ENCODE measurements at places on chromosomes 6 and 20.

DNA sequence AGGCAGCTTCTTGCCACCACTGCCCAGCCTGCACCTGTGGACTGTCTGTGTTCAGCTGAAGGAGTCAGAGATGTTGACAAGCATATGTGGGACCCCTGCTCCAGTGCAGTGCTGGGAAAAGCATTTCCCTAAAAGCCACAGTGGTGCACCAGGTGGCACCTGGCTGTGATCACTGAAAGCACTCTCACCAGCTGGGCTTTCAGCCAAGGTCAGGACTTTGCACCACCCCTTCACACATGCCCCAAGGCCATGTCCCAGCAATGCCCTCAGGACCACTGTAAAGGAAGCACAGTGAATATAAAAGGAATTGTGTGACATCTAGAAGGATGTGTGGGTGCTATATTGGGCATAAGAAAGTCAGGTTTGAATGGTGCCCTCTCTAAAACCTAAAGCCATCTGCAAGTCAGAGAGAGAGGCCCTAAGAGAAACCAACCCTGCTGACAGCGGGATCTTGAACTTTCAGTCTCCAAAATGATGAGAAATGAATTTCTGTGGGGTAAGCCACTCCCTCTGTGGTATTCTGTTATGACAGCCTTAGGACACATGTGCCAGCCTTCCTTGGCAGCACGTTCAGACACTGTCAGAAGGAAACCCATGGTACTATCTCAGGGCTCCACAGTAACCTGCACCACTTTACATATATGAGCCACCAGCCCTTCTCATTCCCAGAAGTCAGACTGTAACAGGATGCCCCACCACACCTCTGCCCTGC is 30.7 kb downstream of the CBLN4 start:
- DNase-seq, result no peak

GRCh38 chr6:158571826-158572652 is 12.1 kb downstream of the TMEM181 start:
- DNase-seq, result no peak

- DNase-seq, result no peak
Observed at GRCh38 chr6:90485635-90486277, 101.1 kb downstream of the MAP3K7 start.

GRCh38 chr6:125587666-125588632 is 161.5 kb upstream of the HEY2 start:
- no peak for DNase-seq

- no peak for DNase-seq
Observed at GRCh38 chr6:151765444-151765886, 42.0 kb upstream of the ESR1 start.

- DNase-seq, result no peak
Observed at GRCh38 chr20:56762401-56762800, 133.3 kb downstream of the TFAP2C start.

GRCh38 chr6:97422171-97422570 is 139.2 kb upstream of the MMS22L start:
- DNase-seq, result no peak

GRCh38 chr20:37354210-37355195 is 8.6 kb downstream of the SRC start:
- DNase-seq, result no peak

DNA sequence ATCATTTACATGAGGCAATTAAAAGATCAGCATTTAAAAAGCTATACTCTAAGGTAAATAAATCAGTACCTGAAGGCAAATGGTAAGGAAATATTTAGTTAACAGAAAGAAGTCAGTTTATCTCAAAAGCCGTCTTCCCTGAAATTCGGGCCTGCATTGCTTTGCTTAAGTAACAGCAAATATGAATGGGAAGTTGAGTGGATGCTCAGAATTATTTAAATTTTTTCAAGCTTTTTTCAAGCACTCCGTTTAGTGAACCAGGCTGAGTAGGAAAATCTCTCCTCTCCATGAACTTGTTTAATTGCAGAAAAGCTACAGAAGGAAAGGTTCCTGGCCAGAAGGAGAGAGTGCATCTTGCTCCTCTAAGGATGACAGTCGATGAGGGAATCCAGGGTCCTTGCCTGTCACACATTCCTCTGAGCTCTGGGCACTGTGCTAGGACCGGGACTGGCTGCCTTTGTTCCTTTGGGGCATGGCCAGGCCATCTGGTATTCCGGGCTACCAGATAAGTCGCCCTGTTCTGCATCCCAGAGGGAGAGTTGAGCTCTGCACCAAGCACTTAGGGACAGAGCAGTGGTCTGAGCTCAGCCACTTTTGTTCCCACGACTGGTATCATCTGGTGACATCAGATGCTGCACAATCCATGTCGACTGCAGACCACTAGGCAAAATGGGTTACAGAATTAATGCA is 77.6 kb downstream of the RIN2 start:
- no peak for DNase-seq

DNA sequence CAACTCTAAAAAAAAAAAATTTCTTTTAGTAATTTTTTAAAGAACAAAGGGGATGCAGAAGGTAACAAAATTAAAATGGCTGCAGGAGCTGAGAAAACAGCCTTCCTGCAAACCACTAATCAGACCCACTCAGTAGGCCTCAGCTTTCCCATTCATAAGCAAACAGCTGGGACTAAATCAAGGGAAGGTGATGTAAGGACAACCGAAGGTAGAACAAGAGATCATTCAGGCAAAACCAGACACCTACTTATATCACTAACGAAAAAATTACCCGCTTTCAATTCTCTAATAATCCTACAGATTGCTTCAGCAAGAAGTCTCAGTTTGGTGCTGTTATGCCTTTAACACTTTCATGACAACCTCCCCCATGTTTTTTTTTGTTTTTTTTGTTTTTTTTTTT is 124.0 kb downstream of the ZMYND8 start:
- DNase-seq, result no peak

DNA sequence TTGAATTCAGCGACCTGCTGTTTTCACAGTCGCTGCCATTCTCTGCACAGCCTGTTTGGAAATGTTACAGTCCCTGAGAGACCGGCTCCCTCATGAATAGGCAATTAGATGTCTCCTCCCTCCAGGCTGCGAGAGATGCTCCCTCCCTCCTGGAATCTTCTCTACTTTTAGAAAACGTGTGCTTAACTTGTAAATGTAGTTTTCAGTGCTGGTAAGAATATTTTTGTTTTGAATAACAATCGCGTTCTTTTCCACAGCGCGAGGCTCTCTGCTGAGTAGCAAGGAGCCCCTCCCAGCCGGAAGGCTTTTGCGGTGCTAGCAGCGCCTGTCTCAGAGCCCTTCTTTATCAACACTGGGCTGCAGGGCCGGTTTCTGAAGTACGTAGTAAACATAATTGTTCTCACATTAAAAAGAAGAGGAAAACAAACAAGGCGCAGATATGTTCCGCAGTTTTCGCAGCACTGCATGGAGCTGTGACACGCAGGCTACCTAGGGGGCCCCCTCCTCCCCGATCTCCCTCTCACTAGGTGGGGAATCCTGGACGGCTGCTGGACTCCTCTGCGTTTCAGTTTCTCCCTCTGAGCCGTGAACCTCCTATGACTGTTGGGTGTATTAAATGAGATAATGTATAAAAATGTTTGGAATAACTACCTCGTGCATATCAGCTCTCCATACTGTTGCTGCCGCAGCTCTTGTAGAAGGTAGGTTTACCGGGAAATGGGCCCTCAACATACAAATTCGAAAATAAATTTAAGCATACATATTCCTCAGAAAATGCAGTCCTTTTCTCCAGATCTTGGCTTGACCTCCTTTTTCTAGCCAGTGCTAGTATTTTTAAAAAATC is 79.0 kb upstream of the SPACA1 start:
- DNase-seq, result no peak

DNA sequence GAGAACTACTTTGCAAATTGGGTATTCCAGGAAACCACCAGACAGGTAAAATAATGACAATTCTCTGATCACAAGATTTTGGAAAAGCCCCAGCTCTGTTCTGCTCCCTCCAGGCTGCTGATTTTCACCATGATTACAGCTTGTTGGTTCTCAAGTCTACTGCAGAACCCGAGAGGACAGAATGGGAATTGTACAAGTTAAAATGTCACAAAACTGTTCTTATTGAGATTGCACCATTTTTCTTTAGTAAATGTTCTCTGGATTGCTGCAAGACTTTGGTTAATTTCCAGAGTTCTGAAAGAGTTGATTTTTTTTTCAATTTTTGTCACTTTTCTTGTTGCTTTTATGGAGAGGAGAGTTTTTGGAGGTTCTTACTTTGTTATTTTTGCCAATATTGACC is 27.1 kb upstream of the HLA-DOA start:
- no peak for DNase-seq

- no peak for DNase-seq
Observed at GRCh38 chr6:122683989-122684651, 73.9 kb downstream of the PKIB start.

- DNase-seq, result no peak
Observed at GRCh38 chr6:67252663-67253062, 1382.4 kb upstream of the ADGRB3 start.

DNA sequence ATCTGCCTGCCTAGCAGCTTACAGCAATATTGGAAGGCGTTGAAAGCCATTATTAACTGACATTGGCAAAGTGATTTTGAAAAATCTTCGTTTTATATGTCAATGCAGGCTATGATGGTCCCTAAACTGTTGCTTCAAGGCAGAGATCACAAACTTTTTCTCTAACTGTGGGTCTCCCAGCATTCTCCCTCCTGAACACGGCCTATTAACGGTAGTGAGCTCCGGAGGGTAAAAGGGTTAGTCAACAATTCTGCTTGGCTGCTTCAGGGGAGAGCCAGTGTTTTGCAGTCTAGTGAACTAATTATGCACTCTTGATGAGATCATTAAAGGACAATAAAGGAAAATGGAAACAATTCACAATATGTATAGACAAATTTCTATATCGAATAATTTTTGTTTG is 261.8 kb upstream of the QKI start:
- DNase-seq, result no peak

GRCh38 chr6:5730585-5731263 is 276.0 kb downstream of the NRN1 start:
- DNase-seq, result no peak

DNA sequence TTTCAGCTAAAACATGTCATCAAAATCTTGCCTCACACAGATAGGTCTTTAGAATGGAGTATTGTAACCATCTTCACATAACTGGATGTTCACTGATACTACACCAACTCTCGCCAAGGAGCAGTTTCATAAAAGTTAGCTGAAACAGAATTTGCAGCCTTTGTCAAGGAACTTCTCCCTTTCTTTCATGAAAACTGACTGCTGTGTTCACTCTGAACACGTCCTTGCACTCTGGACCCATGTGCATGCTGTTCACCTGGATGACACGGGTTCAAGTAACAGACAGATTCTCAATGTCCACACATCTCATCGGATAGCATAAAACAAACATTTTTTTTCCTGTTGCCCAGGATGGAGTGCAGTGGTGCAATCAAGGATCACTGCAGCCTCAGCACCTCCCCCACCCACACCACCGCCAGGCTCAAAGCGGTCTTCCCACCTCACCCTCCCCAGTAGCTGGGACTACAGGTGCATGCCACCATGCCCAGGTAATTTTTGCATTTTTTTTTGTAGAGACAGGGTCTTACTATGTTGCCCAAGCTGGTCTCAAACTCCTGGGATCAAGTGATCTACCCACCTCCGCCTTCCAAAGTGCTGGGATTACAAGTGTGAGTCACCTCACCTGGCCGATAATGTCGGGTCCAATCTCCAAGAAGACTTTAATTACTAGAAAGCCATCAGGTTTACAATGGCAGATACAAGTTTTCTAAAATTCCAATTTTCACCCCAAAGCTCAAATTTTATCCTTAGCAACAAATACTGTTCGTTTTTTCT is 9.4 kb downstream of the DIDO1 start:
- no peak for DNase-seq

DNA sequence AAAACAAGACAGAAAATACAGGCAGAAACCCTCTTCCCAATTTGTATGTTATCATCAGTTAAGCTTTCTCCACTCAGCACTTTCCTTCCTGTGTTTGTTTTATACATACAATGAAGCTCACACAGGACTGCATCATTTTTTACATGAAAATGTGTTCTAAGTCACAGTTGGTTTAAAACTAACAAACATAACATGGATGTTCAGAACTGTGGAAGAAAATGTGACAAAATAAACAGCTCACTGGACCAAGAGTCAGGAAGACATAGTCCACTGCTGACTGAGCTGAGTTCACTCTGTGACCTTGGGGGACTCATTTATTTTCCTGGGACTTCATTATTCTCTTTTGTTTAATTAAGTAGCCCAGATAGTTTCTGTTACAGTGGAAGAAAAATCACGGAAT is 331.5 kb downstream of the SYNE1 start:
- DNase-seq, result no peak

DNA sequence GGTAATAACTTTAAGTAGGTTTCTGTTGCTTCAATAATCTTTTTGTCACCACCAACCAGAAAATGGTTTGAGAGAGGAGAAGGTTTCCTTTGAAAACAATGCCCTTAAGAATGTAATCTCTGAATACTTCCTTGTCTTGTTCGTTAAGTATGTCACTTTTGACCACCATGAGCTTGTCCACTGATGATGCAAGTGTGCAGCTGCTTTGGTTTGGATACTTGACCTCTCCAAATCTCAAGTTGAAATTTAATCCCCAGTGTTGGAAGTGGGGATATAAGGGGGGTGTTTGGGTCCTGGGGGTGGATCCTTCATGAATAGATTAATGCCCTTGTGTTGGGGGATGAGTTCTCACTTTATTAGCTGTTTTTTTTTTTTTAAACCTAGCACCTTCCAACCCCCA is 985.4 kb downstream of the EPHA7 start:
- no peak for DNase-seq

- DNase-seq, result no peak
Observed at GRCh38 chr6:118334634-118335033, 213.5 kb upstream of the PLN start.

DNA sequence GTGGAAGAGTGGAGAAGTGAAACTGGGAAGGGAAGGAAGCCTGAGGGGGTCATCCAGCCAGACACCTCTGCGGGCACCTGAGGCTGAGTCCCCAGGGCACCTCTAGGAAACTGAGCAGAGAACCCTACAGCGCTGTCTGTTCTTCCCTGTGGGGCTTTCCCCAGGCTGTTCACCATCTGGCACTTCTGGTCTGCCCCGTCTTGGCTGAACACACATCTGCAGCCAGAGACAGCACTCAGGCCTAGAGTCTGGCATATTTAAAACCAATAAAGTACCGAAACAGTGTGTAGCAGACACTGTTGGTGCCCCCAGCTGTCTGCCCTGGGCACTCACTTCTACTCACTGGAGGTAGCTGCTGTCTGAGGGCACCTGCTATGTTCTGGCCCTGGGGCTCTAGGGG is 9.4 kb upstream of the ARFGEF2 start:
- no peak for DNase-seq

GRCh38 chr6:31737315-31737990 is 1.1 kb upstream of the CLIC1 start:
- DNase-seq, result no peak

DNA sequence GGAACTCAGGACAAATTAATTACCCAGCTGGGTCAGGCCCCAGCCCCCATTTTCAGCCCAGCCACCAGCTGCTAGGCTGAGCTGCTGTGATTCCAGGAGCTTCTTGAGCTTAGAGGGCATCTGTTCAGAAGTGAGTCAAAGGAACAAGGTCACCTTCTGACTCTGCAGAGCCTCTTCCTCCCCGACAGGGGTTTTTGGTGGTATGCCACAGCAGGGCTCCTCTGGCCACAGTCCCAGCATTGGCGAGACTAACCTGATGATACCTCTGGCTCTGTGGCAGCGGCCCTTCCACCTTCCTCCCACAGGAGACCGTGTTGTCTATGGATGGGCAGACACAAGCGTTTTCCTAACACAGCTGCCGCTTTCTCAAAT is 39.7 kb downstream of the ZC3H12D start:
- DNase-seq, result no peak

- no peak for DNase-seq
Observed at GRCh38 chr6:5457041-5457440, 195.7 kb downstream of the FARS2 start.

Measured in activated gamma-delta T cell treated with anti-CD3 and anti-CD28 coated beads, Interleukin-2, amount 50 U/mL, for 16 hours (primary cell).